NCI-H69 (cell line): ENCODE measurements at places on chromosomes 11 and 22.

- DNase-seq = no peak
These were observed 169.6 kb downstream of the ETS1 start for GRCh38 chr11:128417607-128418324.

DNA sequence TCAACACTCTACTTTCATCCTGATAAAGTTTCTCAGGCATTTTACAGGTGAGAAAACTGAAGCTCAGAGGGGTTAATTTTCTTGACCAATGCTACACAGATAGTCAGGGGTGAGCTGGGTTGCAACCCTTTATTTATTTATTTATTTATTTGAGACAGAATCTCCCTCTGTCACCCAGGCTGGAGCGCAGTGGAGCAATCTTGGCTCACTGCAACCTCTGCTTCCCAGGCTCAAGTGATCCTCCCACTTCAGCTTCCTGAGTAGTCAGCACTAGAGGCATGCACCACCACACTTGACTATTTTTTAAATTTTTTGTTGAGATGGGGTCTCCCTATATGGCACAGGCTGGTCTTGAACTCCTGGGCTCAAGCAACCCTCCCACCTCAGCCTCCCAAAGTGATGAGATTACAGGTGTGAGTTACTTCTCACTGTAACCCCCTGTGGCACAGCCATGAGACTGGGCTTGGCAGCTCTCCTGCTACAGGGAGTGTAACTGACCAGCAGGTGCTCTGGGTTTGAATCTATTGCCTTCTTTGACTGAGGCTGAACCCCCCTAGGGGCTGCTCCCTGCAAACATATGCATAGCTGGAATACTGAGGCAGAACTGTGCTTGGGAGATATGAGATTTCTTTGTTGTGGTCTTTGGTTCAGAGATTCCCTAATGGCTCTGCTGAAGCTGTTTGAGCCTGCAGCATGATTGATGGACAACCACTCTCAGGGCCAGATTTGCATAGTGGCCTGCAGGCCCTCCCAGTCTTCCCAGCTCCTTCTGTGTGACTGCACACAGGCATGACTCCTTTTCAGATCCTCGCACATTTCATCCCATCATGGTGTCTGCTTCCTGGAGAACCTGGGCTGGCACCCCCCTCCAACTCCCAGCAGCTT, 6.1 kb downstream of the C11orf96 start:
- peak; percentile 80 for DNase-seq

GRCh38 chr11:86608251-86608799, 64.1 kb downstream of the ME3 start:
- peak; percentile 89 for DNase-seq

GRCh38 chr11:91086028-91086427, 863.2 kb upstream of the CHORDC1 start:
- no peak for DNase-seq

- peak; percentile 89 for DNase-seq
These were observed 50.9 kb upstream of the CDON start for GRCh38 chr11:126113515-126113957.

- DNase-seq = peak; percentile 82
These were observed 14.4 kb downstream of the KCNJ5 start for GRCh38 chr11:128905345-128906184.

- no peak for DNase-seq
These were observed 95.8 kb downstream of the ADAMTS15 start for GRCh38 chr11:130544266-130544665.

DNA sequence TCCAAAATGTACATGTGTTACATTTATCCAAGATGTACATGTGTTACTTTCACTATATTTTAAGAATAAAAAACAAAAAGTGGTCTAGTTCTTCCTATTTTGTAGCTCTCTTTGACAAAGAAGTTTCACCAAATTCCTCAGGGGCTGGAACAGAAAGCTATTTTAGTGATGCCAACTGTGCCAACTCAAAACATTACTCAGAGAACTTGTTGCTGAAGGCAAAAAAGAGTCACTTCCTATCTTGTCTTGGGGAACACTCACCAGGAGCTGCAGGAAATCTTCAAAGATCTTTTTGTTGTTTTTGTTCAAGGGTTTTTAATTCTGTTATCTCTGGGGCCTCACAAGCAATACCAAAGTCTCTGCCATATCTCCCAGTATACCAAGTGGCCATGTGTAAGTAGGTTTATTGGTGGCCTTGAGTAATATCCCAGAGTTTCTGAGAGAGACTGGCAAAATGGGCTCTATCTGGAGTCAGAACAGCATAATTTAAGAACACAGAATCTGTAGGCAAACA, 13.6 kb upstream of the EED start:
- DNase-seq = no peak

- no peak for DNase-seq
These were observed 43.9 kb upstream of the ACCSL start for GRCh38 chr11:44003736-44004451.
